ENCODE measurements at places on chromosomes 2 and 18.

DNA sequence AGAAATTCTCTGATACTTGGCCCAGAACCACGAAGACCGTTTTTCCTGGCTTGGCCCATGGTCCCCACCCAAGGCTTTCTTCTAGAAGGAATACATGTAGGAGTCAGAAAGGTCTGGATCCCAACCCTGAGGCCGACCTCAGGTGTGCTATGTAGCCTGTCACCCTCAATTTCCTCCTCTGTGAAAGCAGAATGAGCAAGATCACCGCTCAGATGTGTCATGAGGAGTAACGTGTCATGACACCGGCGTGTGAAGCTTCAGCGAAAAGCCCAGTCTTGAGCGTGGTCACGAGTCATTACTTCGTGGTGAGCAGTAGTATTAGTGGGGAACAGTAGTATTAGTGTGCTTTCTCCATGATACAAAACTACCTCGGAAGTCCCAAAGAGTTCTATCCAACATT is 103.4 kb downstream of the ALPK2 start:
- H3K4me3 ChIP-seq, result no peak overlapping the region
- no peak overlapping the region for H3K27ac ChIP-seq
- DNase-seq, result no peak
- H3K36me3 ChIP-seq, result no peaks in the 10 kb centered on the region

DNA sequence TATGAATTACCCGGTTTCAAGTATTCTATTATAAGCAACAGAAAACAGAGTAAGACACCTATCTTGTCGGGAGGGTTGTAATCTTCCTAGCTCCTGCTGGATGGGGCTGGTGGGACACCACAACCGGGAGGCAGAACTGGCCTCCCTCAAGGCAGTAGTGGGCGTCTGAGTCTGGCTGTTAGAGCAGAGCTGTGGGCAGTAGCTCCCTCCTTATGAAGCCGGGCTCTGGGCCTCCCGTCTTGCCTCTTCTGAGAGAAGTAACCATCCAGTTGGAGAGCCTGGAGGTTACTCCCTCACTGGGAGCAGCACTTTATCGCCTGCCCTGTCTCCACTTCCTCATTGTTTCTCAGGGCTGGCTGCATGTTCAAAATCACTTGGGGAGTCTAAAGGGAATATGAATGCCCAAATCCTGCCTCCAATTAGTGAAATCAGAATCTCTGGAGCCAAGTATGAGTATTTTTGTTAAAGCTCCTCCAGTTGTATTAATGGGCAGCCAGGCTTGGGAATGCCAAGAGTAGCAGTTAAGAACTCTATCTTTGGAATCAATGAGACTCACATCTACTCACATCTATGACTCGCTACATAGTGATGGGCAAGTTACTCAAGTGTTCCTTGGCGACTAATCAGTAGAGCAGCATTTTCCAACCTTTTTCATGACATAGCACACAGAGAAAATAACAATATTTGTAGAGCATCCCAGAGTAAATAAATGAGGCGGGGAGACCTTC is 27.3 kb upstream of the NRP2 start:
- no peaks in the 10 kb centered on the region for H3K27me3 ChIP-seq
- no peak overlapping the region for H3K4me3 ChIP-seq
- peak; percentile 62 for DNase-seq

GRCh38 chr2:173649527-173650219 is 295.0 kb downstream of the CDCA7 start:
- peaks cover 34% of the 10 kb centered on the region for H3K4me1 ChIP-seq
- DNase-seq, result no peak
- no peaks in the 10 kb centered on the region for H3K27me3 ChIP-seq
- H3K4me3 ChIP-seq, result no peak overlapping the region

- H3K4me1 ChIP-seq, result no peaks in the 10 kb centered on the region
- H3K27me3 ChIP-seq, result no peaks in the 10 kb centered on the region
Measured at GRCh38 chr2:186130748-186131641, 355.1 kb upstream of the ZC3H15 start.

DNA sequence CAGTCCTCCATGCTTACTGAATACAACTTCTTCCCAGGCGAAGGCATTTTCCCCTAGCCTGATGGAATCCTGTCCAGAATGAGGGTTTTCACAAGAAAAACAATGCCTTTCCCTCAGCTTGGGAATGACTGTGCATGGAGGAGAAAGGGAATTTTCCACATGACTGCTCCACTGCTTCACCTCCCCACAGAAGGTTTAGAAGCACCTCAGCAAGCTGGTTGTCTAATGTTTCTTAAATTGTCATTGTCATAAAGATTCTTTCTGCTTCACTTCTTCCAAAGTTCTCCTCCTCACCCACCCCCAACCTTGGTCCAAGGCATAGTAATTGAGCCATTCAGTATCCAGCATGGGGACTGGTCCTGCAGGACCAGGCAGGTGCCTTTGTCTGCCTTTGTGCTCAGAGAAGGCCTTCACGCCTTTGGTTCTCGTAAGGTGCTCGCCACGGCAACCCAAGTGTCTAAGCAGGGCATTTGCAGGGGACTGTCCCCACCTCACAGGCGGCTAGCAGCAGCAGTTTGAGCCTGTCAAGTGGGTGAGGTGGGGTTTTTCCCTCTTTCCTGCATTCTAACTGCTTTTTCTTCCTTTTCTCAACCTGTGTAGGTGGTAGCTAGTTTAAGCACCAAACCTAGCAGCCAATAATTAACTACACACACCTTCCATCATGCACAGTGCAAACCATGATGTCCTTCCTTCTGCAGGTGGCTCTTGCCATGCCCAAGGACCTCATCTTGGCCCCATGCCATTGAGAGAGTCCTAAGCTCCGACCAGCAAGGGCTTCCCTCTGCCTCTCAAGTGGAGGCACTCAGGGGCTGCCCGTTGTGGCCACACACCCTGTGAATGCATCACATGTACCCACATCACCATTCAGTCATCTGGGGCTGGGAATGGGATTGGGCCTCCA is 65.7 kb upstream of the BCL2L11 start:
- H3K4me1 ChIP-seq, result no peaks in the 10 kb centered on the region
- H3K27ac ChIP-seq, result no peak overlapping the region
- H3K36me3 ChIP-seq, result no peaks in the 10 kb centered on the region
- no peak for DNase-seq

DNA sequence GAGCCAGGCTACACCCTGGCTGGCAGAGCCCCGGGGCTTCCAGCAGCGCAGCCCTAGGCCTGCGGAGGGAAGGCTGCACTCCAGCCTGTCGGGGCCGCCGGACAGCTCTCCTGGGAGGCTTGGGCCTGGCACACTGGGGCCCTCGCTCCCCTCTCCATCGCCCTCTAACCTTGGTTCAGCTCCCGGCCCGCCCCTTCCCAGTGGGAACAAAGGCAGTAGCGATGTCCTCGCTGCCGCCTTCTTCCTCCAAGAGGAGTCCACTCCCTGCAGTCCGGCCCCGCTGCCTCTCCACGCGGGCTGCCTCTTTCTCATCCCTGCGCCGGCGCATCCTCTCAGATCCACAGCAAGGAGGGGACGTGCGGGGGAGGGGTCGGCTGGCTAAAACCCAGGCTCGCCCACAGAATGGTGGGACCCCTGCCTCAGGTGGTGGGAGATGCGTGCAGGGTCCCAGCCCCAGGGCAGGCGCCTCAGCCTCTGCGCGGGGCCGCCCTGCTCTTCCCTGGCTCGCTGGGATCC is 138.1 kb downstream of the TWIST2 start:
- no peaks in the 10 kb centered on the region for H3K4me1 ChIP-seq
- H3K4me3 ChIP-seq, result no peak overlapping the region
- H3K27ac ChIP-seq, result no peak overlapping the region
- no peaks in the 10 kb centered on the region for H3K36me3 ChIP-seq
- DNase-seq, result peak; percentile 85
- H3K27me3 ChIP-seq, result no peaks in the 10 kb centered on the region

GRCh38 chr2:70643715-70644114 is 90.1 kb upstream of the TGFA start:
- no peak overlapping the region for H3K4me3 ChIP-seq
- DNase-seq, result no peak
- no peak overlapping the region for H3K27ac ChIP-seq
- no peaks in the 10 kb centered on the region for H3K27me3 ChIP-seq
- no peaks in the 10 kb centered on the region for H3K36me3 ChIP-seq

DNA sequence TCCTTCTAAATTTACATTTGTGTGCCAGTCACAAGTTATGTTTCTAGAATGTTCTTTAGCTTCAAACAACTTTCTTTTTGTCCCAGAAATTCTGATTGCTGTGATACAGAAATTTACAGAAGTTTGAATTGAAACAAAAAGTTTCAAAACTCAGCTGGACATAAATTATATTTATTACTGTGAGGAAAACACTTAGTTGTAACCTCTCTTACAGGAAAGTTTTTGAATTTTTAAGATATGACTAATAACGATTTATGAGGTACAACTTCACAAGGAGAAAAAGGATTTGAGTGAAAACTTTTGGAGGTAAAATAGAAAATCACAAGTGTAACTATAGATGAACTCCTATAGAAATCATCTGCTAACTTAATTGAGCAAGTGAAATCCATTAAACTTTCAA is 205.3 kb downstream of the TMEM247 start:
- no peaks in the 10 kb centered on the region for H3K27me3 ChIP-seq
- H3K4me3 ChIP-seq, result no peak overlapping the region
- no peaks in the 10 kb centered on the region for H3K4me1 ChIP-seq
- no peak overlapping the region for H3K27ac ChIP-seq
- no peaks in the 10 kb centered on the region for H3K36me3 ChIP-seq

DNA sequence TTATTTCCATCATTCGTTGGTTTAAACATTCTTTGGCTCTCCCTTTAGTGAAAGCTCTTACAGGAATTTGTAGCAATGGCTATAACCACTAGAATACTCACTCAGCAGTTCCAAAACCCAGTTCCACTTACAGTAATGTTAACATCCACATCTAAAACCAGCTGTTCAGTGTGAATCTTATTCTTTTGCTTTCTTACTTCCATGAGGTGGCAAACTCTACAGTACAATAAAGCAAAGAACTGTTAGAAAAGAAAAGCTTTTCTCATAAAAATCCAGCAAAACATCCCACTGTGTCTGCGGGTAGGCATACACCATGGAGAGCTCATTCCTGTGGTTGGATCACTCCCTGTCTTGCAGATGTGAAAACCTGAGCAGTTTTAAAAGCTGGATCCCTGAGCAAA is 147.1 kb downstream of the ARHGAP28 start:
- peak overlapping the region; percentile 29 for H3K27ac ChIP-seq
- no peaks in the 10 kb centered on the region for H3K27me3 ChIP-seq
- no peak for DNase-seq
- no peaks in the 10 kb centered on the region for H3K36me3 ChIP-seq
- H3K4me3 ChIP-seq, result no peak overlapping the region
- H3K4me1 ChIP-seq, result peaks cover 24% of the 10 kb centered on the region

GRCh38 chr2:118529908-118530599 is 317.4 kb downstream of the EN1 start:
- DNase-seq, result no peak
- H3K27ac ChIP-seq, result no peak overlapping the region
- no peaks in the 10 kb centered on the region for H3K27me3 ChIP-seq
- H3K4me1 ChIP-seq, result no peaks in the 10 kb centered on the region
- H3K4me3 ChIP-seq, result no peak overlapping the region

DNA sequence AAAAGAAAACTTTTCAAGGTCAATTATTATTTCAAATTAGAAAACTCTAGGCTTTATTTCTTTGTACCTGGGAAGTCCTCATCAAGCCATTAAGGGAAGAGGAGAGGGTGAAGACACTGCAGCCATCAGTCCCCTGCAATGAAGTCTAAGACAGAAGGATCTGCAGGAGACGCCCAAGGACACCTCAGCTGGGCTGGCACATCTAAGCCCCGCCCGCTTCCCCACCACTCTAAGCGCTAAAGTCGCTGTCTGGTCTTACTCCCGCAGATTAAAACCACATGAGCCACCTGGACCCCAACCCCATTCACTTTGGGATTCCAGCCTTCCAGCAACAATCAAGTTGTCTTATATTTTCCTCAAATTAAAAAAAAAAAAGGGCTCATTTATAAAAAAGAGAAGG is 104.4 kb downstream of the AFF3 start:
- no peaks in the 10 kb centered on the region for H3K4me1 ChIP-seq
- no peak for DNase-seq
- H3K4me3 ChIP-seq, result no peak overlapping the region

DNA sequence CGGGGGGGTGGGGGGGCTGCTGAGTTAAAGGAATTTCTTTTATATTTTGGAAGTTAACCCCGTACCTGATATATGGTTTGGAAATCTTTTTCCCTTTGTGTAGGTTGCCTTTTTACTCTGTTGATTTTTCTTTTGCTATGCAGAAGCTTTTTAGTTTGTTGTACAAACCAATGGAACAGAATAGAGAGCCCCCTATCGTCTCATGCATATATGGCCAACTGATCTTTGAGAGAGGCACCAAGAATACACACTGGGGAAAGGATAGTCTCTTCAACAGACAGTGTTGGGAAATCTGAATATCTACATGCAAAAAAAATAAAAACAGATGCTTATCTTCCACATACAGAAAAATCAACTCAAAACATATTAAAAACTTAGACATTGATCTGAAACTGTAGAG is 647.8 kb upstream of the KLHL29 start:
- DNase-seq, result no peak
- no peaks in the 10 kb centered on the region for H3K27me3 ChIP-seq
- no peaks in the 10 kb centered on the region for H3K36me3 ChIP-seq
- no peaks in the 10 kb centered on the region for H3K4me1 ChIP-seq
- H3K27ac ChIP-seq, result no peak overlapping the region

DNA sequence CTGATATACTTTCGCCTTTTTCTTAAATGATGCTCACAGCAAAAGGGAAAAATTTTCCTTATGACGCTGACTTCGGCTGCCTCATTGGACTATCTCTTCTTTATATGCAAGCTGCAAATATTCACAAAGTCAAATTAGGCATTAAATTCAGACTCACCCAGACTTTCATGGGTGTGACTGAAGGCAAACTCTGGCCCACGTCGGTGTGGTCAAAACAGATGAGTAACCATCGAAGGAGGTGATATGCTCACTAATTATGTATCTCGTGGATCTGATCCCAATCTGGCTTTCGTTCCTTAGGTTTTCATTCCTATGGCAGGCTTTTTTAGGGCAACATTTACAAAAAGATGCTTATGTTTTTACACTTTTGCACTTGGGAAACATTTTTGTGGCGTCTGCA is 36.6 kb downstream of the FAM124B start:
- no peaks in the 10 kb centered on the region for H3K36me3 ChIP-seq
- no peak for DNase-seq
- no peaks in the 10 kb centered on the region for H3K27me3 ChIP-seq
- H3K4me3 ChIP-seq, result no peak overlapping the region

DNA sequence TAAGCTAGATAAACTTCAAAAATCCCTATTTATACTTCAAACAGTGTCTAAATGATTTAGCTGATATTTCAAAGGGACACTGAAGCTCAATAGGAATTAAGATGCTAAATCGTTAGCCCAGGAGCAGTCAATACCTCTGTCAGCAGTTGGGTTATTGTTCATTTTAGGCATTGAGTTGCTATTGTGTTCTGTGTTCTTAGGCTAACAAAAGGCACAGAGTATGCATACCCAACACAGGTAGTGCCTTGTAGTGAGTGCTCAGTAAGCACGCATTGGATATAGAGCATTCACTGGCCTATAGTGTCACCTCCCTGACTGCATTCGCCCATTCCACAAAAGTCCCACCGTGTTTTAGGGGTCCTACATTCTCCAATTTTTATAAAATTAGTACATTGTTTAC is 152.3 kb downstream of the PIK3C3 start:
- H3K4me1 ChIP-seq, result no peaks in the 10 kb centered on the region
- no peak overlapping the region for H3K27ac ChIP-seq
- no peak for DNase-seq
- no peaks in the 10 kb centered on the region for H3K36me3 ChIP-seq
- no peak overlapping the region for H3K4me3 ChIP-seq

- no peaks in the 10 kb centered on the region for H3K36me3 ChIP-seq
- no peak overlapping the region for H3K4me3 ChIP-seq
- no peaks in the 10 kb centered on the region for H3K27me3 ChIP-seq
- H3K27ac ChIP-seq, result no peak overlapping the region
Measured at GRCh38 chr2:145256551-145256950, 736.6 kb upstream of the ZEB2 start.
